Neural progenitor cell (in vitro differentiated cells): ENCODE measurements at places on chromosomes 3 and 15. TPM values are rescaled to one million over a fixed set of nuclear protein-coding genes. Genes with fewer than 3 reads are reported as not detected.

The GREM1 gene
- total RNA-seq, result 2.9 and 4.4 TPM in 2 replicates

The SI gene
- not detected in 2 replicates for total RNA-seq

- no peak overlapping the region for H3K4me3 ChIP-seq
- H3K27me3 ChIP-seq, result no peaks in the 10 kb centered on the region
- no peak for DNase-seq
- H3K4me1 ChIP-seq, result peaks cover 10% of the 10 kb centered on the region
Measured at GRCh38 chr3:51559411-51559888, 20.9 kb downstream of the RAD54L2 start.

DNA sequence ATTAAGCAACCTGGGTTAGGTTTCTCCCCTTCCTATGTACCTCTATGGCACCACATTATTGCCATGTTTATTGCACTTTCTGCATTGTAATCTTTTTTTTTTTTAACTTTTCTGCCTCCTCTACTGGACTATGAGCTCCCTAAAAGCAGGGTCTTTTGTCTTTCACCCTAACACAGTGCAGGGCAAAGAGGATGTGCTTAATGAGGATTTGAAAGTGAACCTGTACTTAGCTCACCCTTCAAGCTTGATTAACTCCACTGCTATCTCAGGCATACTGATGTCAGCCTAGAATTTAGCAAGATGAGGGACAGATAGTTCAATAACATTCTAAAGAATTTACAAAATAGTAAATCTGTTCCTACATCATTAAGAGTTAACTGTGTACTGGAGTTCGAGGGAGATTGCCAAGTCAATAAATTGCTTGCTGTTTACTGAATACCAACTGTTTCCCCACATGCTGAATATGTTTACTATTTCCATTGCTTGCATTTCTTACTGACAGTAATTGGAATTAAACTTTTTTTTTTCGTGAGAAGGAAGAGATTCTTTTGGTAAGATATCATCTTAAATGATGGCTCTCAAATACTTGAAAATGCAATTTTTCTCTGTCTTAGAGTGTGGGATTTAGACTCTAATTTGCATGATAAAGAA, 15.7 kb upstream of the PPARG start:
- DNase-seq, result no peak
- H3K36me3 ChIP-seq, result no peaks in the 10 kb centered on the region
- no peaks in the 10 kb centered on the region for H3K4me1 ChIP-seq
- no peak overlapping the region for H3K27ac ChIP-seq
- no peak overlapping the region for H3K4me3 ChIP-seq

The CCDC191 gene
- total RNA-seq, result 4.9 and 6.4 TPM in 2 replicates

The DHX30 gene
- total RNA-seq, result 70.9 and 116 TPM in 2 replicates

DNA sequence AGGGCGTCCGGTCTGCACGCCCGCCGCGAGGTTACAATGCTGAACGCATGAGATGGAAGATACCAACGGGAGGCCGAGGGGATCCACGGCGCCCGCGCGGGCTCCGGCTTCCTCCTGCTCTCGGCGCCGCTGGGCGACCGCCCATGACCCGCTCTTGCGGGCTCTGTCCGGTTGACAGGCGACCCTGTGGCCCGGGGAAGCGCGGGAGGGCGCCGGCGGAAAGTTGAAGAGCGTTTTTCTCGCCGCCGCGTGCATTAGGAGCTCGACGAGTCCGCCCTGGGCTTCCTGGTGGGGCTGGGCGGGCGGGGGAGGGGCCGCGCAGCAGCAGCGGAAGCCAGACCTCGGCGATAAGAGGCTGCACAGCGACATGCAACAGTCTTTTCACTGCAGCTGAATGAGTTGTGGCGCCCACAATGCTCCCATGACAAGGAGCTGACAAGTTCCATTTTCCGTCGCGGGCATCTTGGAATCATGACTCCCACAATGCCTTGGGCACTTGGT, at the start of gene MBNL1:
Gene MBNL1, plus strand, starts transcription at position 375 of the 501 bp plus-strand sequence. CDS start 31,265 bp downstream, outside the sequence.
- peak; percentile 82 for DNase-seq
- H3K27ac ChIP-seq, result peak within 1 kb of the TSS; percentile 46
- no peaks in the 10 kb centered on the region for H3K36me3 ChIP-seq
- peak within 1 kb of the TSS; percentile 58 for H3K4me3 ChIP-seq

GRCh38 chr3:125359700-125360099, 15.4 kb downstream of the ZNF148 start:
- no peak for DNase-seq
- H3K27me3 ChIP-seq, result no peaks in the 10 kb centered on the region
- H3K4me1 ChIP-seq, result peaks cover 4% of the 10 kb centered on the region

GRCh38 chr3:46998121-46998851, 18.8 kb downstream of the NBEAL2 start:
- H3K27ac ChIP-seq, result no peak overlapping the region
- H3K4me1 ChIP-seq, result no peaks in the 10 kb centered on the region
- H3K36me3 ChIP-seq, result no peaks in the 10 kb centered on the region
- no peak overlapping the region for H3K4me3 ChIP-seq
- DNase-seq, result peak; percentile 84

- H3K4me1 ChIP-seq, result peaks cover 5% of the 10 kb centered on the region
- DNase-seq, result no peak
- no peaks in the 10 kb centered on the region for H3K27me3 ChIP-seq
- H3K27ac ChIP-seq, result no peak overlapping the region
Measured at GRCh38 chr15:79930516-79930915, 33.7 kb upstream of the MTHFS start.

DNA sequence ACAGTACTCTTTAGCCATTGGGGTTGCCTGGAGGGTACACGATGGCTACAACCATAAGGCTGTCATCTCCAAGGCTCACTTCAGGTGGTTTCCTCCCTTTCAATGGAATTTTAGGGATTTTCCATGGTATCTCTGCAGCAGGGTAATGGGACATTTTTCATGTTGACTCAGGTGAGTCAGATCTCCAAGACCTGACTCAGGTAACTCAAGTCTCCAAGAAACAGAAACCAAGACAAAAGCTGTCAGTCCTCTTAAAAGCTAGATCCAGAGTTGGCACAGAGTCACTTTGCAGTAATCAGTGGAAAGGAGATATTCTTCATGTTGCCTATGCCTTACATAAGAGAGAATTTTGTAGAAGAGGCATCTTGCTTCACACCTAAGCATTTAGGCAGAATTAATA, 375.8 kb upstream of the ARPP21 start:
- H3K36me3 ChIP-seq, result no peaks in the 10 kb centered on the region
- no peak overlapping the region for H3K4me3 ChIP-seq
- DNase-seq, result no peak
- no peaks in the 10 kb centered on the region for H3K4me1 ChIP-seq
- no peak overlapping the region for H3K27ac ChIP-seq
- no peaks in the 10 kb centered on the region for H3K27me3 ChIP-seq

- no peak overlapping the region for H3K27ac ChIP-seq
- no peak for DNase-seq
Measured at GRCh38 chr3:171066206-171066605, 39.7 kb upstream of the SLC2A2 start.

The FBXW12 gene
- total RNA-seq, result 0.82 and 1.4 TPM in 2 replicates

DNA sequence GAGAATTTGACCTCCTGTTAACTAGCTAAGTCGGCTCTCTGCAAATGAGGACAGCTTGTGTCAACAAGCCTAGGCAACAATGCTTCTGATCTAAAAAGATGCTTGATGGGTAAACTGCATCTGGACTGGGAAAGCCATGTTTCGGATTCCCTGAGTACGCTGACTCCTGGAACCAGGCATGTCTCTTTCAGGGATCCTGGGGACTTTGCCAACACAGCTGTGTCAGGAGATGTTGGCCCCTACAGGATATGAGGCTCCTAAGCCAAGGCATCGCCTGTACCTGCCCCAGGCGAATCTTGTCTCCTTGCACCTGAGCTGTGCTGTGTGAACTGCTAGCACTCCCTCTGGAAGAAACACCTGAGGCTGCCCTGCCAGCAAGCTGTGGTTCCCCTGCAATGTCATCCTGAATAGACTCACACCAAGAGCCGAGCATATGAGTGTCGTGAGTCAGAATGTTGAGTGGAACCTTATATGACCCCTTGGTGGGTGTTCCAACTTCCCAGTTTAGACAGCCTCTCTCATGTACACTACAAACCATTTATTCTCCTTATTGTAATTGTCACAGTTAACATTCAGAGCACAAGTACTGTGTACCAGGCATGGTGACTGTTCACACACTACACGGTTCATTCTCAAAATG, 17.0 kb downstream of the EOGT start:
- H3K4me1 ChIP-seq, result no peaks in the 10 kb centered on the region

GRCh38 chr15:41231422-41232226, 556 bp downstream of the CHP1 start:
- no peak for DNase-seq
- peak overlapping the region; percentile 48 for H3K27ac ChIP-seq
- no peaks in the 10 kb centered on the region for H3K36me3 ChIP-seq

DNA sequence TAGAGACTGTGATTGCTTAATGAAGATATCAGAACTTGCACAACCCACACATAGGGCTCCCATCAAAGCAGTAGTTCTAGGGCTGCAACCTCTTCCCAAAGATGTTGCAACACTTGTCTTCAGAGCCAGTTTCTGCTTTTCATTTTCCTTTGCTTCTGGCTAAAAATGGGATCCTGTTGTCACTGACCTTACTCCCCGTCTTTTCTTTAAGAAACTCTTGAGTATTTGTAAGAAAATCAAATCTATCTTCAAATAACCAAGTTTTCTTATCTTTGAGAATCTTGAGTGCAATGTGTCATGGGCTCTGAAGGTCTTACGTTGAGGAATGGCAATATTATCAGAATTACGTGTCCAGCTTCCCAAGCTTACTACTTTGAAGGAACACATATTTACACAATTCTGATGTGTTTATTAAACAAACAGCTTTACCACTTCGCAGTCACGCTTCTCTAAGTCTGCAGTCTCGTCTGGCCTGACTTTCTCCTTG, 24.1 kb downstream of the CACNA1D start:
- no peaks in the 10 kb centered on the region for H3K27me3 ChIP-seq
- no peaks in the 10 kb centered on the region for H3K4me1 ChIP-seq
- H3K4me3 ChIP-seq, result no peak overlapping the region
- no peaks in the 10 kb centered on the region for H3K36me3 ChIP-seq

The CTDSPL2 gene
- 179 and 207 TPM in 2 replicates for total RNA-seq

The SYNPR gene
- total RNA-seq, result 0.30 and 0.59 TPM in 2 replicates

The THRB gene
- 1.1 and 1.2 TPM in 2 replicates for total RNA-seq

- H3K4me3 ChIP-seq, result no peak overlapping the region
- DNase-seq, result no peak
- H3K4me1 ChIP-seq, result peaks cover 24% of the 10 kb centered on the region
- H3K27me3 ChIP-seq, result no peaks in the 10 kb centered on the region
Measured at GRCh38 chr15:26720546-26720945, 52.3 kb downstream of the GABRB3 start.

DNA sequence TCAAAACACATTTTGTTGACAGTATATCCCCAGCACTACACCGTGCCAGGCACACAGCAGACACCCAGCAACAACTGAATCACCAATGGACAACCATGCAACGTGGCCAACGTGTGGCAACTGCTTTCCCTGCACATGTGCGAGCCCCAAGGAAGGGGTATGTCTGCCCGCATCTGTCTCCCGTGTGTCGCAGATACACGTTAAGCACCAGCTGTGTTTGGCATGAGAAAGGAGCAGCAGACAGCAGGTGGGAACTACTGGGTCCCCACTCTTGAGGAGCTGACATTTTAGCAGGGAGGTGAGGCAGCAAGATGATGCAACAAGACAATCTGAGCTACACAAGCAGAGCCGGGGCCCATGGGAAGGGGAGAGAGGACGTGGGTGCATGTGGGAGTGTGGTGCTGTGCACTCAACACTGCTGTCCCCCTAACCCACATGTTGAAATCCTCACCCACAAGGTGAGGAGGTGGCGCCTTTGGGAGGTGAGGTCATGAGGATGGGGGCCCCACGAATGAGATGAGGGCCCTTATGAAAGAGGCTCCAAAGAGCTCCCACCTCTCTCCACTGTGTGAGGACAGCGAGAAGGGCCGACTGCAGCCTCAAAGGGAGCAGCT, 56.2 kb downstream of the ROPN1B start:
- H3K36me3 ChIP-seq, result no peaks in the 10 kb centered on the region
- no peaks in the 10 kb centered on the region for H3K27me3 ChIP-seq
- no peak overlapping the region for H3K4me3 ChIP-seq
- H3K4me1 ChIP-seq, result no peaks in the 10 kb centered on the region
- no peak overlapping the region for H3K27ac ChIP-seq
- no peak for DNase-seq
